Smooth muscle cell of bladder (primary cell): ENCODE measurements at places on chromosomes 3 and 15. TPM values are rescaled to one million over a fixed set of nuclear protein-coding genes. Genes with fewer than 3 reads are reported as not detected.

Gene FAM3D
- total RNA-seq = not detected in 2 replicates

Gene IL1RAP
- total RNA-seq = 9.1 and 11.0 TPM in 2 replicates

Gene FBXO40
- not detected in 2 replicates for total RNA-seq

Gene ROPN1
- total RNA-seq = not detected in 2 replicates

Gene IL5RA
- not detected in 2 replicates for total RNA-seq

Gene ANKUB1
- total RNA-seq = not detected in 2 replicates
